ENCODE measurements at places on chromosomes 3 and 15.
A peak's percentile ranks its signal among the peaks of the same experiment; 100 is the strongest.

GRCh38 chr15:73851689-73852088, 21.7 kb upstream of the TBC1D21 start:
- DNase-seq = no peak

DNA sequence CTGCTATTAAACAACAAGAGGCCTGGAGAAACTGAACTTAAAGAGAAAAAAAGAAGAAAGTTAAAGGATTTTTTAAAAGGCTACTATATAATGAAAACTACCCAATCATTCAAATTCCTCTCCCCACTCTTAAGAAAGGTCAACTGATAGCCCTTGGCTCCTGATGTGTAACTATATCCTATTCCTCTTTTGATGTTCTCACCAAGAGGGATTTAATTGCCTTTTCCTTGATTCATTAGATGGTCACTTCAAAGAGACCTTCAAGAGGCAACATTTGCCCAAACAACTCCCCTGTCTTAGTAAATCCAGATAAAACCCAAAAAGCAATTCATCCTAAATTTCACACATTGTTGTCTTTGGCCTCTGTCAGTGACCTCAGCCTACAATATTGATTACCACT, 86.0 kb downstream of the FMN1 start:
- no peak for DNase-seq

DNA sequence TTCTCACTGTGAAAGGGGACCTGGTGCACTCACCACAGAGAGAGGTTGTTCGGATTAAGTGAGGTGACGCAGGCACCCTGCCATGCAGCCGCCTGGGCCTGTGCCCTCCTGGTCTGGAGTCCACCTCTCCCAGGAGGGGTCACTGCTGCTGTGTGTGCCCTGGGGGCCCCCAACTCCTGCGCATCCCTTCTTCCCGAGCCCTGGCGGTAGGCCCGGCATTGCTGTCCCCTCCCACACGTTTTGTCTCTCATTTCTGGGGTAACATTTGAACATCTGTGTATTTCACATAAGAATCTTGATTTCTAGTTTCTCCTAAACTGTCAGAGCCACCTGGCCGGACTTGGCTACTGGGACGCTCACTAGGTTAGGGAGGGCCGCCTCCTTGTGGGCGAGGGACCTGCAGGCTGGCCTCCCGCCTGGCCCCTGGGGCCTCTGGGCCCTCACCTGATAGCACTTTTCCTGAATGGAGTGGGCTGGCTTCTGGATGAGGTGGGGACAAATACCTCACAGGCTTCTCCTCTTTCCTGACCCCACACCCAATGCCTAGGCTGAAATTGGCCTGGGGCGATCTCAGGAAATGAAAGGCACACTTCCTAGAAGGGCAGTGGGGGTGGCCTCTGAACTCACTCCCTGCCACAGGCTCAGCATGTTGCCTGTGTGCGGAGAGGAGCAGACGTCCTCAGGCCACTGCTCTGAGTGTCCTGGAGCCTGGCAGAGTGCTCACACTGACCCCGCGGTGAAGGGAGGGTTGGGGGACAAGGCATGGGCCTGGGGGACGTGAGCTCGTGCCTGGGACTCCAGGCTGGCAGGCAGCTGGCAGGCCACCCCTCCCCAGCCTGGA, 104.2 kb upstream of the PRR23E start:
- DNase-seq = no peak

DNA sequence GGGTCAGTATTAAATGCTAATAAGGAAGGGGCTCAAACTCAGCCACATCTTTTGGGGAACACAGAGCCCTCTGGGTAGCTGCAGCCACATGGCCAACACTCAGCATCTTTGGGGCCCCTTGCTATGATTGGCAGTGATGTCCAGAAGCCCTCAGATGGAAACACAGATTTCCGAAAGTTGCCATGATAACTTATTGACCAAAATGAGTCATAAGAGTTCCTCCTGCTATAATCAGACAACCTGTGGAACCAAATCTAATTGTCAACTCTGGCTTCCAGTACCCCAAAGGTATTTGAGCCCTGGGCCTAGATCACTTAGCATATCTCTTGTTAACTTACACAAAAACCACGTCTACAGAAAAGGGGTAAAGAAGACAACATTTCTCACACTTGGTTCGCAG, 392.2 kb downstream of the KCNH8 start:
- DNase-seq = no peak

DNA sequence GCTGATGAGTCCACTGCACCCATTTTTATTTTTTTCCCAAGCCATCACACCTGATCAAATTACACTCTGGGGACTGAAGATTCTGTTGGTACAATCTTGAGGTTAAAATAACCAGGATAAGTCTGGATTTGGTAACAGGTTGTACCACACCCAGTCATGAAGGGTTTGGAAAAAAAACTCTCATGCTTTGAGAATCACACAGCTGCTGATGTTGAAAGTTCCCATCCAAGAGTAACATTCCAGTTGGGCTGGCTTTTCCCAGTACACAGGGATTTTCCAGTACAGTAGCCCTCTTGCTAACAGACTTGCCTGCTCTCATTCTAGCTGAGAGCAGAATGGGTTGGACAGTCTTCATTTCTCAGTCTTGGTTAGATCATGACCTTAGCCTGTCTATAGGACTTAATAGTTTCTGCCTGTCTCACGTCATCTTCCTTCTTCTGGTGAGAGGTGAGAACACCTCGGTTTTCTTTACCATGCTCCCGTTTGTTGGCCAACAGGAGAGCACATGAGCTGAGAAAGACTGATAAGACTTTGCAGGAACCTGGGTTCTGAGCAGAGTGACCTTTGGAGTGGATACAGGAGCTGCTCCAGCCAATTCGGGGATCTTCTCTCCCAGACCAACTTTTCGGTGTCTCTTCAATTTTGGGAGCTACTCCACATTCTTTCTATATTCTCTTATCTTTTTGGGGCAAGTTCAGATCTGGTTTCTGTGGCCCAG, 300.1 kb upstream of the LYSMD4 start:
- DNase-seq = no peak

- DNase-seq = no peak
Measured at GRCh38 chr3:49424816-49425215, 2.5 kb upstream of the AMT start.

DNA sequence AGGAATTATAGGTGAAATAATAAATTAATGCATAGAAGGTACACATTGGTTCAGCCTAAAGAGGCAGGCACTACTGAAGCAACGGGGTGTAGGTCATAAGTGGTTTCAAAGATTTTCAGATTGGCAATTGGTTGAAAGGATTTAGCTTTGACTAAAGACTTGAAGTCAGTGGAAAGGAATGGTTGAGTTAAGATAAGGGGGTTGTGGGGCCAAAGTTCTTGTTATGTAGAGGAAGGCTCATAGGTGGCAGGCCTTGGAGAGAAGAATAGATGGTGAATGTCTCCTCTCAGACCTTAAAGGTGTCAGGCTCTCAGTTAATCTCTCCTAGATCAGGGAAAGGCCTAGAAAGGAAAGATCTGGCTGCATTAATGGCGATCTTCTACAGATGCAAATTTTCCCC, 209.8 kb downstream of the ATP10A start:
- DNase-seq = no peak

GRCh38 chr3:189229196-189229828, 57.5 kb downstream of the TPRG1 start:
- DNase-seq = no peak

GRCh38 chr3:148333091-148333490, 364.6 kb upstream of the AGTR1 start:
- peak; percentile 39 for DNase-seq

GRCh38 chr3:30333903-30334302, 272.5 kb upstream of the TGFBR2 start:
- no peak for DNase-seq

GRCh38 chr3:190586631-190587011, 72.7 kb downstream of the IL1RAP start:
- DNase-seq = no peak

GRCh38 chr3:100834332-100834731, 125.0 kb downstream of the TFG start:
- DNase-seq = no peak

GRCh38 chr15:39426552-39427532, 154.0 kb upstream of the THBS1 start:
- DNase-seq = peak; percentile 22

GRCh38 chr3:13039213-13039896, 33.9 kb downstream of the IQSEC1 start:
- no peak for DNase-seq

DNA sequence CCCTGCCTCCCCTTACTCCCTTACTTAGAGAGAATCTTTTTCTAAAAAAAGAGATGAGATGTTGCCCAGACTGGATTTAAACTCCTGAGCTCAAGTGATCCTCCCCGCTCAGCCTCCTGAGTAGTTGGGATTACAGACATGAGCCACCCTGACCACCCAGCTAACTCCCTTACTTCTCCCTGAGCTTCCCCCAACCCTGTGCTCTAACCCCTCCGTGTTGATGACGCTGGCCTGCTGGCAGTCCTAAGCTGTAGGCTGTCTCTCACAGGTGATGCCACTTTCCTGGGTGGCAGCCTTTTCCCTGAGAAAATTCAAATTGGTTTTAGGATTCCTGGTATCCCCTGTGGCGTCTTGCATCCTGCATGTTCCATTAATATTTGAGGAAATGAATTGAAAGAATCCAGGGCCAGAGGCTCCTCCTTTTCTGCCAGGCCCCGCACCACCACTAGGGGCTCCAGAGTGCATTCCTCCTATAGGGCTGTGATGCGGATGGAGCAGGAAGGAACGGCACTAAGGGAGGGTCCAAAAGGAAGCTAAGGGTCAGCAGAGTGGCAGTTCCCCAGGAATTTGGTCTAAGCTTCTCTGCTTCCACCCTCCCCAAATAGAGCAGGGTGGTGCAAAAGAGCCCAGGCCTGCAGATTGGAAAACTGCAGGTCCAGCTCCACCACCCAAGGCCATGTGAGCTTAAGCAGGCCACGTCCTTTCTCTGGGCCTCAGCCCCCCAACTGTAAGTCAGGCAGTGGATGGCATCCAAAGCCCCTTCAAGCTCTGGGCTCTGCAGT, 101.1 kb downstream of the DAPK2 start:
- DNase-seq = peak; percentile 23

GRCh38 chr3:49277383-49277775, 347 bp upstream of the C3orf62 start:
- DNase-seq = no peak

- no peak for DNase-seq
Measured at GRCh38 chr15:73927003-73927475, 777 bp downstream of the LOXL1 start.

GRCh38 chr15:31579976-31580375, 253.3 kb downstream of the KLF13 start:
- DNase-seq = no peak

- no peak for DNase-seq
Measured at GRCh38 chr3:178629430-178630178, 93.4 kb downstream of the KCNMB2 start.

DNA sequence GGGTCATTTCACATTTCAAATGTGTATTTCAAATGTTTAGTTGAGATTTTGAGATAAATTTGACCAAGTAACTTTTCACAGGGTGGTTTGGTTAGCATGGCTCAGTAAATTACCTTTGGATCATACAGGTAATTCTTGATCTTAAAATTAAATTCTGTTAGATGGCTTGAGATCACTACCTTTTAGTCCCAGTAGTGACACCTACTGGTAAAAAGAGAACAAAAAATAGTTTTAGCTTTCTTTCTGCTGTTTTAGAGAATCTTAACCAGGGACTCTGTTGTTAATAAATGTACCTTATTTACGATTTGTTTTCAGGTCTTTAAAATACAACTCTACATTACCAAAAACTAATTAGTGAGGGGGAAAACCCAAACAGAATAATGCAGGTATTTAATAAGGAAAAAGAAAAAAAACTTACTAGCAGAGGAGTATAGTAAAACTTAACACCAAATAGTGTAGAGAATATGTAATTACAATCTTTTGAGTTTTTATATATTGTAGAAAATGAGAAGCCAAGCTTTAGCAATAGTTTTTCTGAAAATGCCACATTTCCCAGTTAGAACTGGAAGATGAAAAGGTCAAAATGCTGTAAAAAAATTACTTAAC, 620.3 kb upstream of the AGTR1 start:
- DNase-seq = peak; percentile 25

DNA sequence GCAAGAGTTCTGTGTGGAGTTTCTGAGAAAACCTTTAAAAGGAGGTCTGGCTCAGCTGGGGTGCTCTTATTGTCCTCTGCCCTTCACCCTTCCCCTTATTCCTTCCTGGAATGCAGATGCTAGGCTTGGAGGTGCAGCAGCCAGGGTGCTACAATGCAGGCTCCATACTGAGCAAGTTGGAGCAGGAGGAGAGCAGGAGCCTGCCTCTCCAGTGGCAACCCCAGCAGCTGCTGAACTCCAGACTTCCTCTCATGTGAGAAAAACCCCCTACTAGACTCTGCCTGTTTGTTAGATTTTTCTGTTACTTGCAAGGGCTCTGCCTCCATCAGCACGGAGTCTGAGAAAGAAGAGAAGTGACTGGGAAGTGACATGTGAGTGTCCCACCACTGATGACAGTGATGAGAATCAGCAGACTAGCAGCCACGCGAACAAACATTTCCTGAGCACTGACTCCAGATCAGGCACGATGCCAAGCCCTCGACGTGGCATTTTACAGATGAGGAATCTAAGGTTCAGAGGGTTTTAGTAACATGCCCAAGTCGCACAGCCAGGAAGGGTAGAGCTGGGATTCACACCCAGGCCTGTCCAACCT, 16.1 kb upstream of the RARRES1 start:
- no peak for DNase-seq

- no peak for DNase-seq
Measured at GRCh38 chr15:29103824-29104565, 165.6 kb downstream of the NSMCE3 start.

DNA sequence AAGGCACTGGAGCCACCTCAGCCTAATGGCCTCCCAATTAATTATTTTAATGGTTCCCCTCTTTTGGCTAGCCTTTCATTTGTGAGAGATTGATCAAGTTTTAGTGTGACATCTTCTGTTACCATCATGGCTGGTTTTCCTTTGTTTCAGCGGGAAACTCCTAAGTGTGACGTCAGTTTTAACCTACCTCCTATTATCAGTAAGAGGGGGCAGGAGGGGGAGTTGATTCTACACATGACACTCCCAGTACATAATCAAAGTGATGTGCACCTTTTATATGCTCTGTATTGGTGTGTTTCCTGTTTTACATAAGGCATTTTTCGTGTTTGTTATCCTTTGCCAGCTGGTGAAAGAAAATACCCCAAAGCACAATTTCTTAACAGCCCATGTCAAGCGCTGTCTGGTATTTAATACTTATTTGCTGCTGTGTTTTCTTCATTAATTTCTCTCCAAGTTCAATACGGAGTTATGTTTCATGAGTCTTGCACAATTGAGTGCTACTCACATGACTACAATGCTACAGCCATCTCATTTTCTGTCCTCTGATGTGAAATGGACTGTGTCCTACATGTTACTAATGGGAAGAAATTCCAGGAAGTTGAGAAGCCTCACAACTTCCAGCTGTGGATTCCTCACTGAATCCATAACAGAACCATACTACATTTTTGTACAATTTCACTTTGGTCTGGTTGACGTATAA, 52.2 kb upstream of the POLR2M start:
- DNase-seq = no peak

GRCh38 chr3:184337399-184337714, at the start of gene FAM131A:
FAM131A (plus strand) TSS chr3:184337600; CDS start chr3:184337631, 31 bp downstream.
- DNase-seq = no peak
